ENCODE measurements at places on chromosomes 5 and 9. TPM values are rescaled to one million over a fixed set of nuclear protein-coding genes. Genes with fewer than 3 reads are reported as not detected.

PCDHGA5 gene
- total RNA-seq = 8.2 TPM

PCDHGC3 gene
- 77.7 TPM for total RNA-seq

PRRX2 gene
- total RNA-seq = 15.3 TPM

CDX1 gene
- total RNA-seq = 0.22 TPM

POU5F2 gene
- total RNA-seq = 5.4 TPM

ARID3C gene
- 0.66 TPM for total RNA-seq

- no peak for DNase-seq
Observed at GRCh38 chr5:92444888-92445287, 1061.8 kb upstream of the ARRDC3 start.

- no peak for DNase-seq
Observed at GRCh38 chr5:68873198-68873597, 220.6 kb upstream of the SLC30A5 start.

- DNase-seq = no peak
Observed at GRCh38 chr9:1198085-1198484, 147.9 kb downstream of the DMRT2 start.

DNA sequence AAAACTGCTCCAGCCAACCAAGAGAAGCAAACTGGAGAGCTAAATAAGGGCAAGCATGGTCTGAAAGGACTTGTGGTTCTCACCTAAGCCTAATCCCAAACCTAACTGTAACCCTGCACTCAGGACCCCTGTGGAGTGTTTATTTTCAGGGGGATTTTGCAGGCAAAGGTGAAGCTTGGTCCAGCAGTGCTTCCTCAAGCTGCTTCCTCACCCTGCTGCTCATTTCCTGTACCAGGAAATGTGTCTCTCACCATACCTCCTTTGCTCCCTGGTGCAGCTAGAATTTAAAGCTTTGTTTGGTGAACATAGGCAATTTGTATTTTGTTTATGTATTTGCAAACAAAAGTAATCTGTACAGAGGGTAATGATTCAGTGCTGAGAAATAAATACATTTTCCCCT, 50.2 kb downstream of the CARTPT start:
- DNase-seq = no peak

DNA sequence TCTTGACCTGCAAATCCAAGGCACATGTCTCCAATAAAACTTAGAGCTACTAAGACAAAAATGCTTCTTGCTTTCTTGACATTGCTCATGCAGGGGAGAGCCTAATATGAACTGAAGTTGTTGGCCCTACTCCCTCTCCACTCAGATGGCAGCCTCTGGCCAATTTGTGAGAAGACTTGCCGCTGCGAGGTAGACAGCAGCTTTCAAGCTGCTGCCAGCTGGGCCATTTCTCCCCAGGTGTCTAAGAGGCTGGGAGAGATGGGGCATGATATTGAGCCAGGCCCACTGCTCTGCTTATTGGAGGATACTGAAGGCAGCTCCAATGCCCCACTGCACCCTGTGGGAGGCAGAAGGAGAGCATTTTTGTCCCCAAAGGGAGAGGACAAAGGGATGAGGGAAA, 380.5 kb downstream of the RASEF start:
- DNase-seq = no peak

DNA sequence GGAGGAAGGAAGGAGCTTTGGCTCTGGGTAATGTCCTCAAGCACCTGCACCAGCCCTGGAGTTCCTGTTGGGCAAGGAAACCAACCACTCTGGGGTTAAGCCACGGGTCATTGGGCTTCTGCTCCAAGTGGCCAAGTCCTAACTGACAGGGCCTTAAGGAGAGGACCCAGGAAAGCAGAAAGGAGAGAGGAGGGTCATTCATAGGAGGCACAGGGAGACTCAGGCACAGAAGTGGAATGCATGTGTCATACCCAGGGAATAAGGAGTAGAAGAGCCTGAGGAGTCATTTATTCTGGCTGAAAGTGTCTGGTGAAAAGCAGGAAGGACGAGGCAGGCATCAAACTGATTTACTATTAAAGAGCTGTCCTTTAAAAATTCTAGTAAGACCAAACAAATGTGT, 129.2 kb downstream of the DMRT2 start:
- DNase-seq = no peak

- no peak for DNase-seq
Observed at GRCh38 chr5:155459889-155460500, 446.4 kb downstream of the KIF4B start.

- no peak for DNase-seq
Observed at GRCh38 chr9:20043035-20043434, 254.2 kb upstream of the SLC24A2 start.

DNA sequence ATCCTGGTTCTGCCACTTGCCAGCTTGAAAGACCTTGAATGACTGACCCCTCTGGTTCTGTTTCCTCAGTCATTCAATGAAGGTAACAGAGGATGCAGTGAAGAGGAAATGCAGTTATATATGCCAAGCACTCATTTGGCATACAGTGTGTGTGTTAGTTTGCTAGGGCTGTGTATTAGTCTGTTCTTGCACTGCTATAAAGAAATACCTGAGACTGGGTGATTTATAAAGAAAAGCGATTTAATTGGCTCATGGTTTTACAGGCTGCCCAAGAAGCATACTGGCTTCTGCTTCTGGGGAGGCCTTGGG, 8.6 kb upstream of the WHRN start:
- no peak for DNase-seq

DNA sequence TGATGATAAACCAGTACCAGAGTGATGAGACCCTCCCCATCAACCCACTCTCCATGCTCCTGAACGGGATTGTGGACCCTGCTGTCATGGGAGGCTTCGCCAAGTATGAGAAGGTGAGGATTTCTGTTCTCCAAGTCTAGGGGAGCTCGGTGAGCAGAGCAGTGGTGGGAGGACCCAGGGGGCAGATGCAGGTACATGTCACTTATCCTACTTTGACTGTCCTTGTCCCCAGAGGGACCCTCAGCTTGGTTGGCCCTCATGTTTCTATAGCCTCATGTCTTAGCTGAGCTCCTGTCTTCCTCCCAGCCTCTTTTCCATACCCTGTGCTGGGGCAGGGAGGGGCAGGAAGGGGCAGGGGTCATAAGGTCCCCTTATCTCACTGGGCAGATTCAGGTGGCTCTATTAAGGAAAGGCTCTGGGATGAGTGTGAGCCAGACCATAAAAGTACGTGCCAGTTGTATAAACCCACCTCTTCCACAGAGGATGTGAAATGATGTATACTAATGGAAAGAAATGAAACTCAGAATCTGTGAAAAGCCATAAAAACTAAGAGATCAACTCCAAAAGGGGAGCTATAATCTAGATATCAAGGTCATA, 38.0 kb upstream of the FOXI1 start:
- DNase-seq = no peak

GRCh38 chr9:86885232-86885631, 62.1 kb downstream of the GAS1 start:
- DNase-seq = no peak

DNA sequence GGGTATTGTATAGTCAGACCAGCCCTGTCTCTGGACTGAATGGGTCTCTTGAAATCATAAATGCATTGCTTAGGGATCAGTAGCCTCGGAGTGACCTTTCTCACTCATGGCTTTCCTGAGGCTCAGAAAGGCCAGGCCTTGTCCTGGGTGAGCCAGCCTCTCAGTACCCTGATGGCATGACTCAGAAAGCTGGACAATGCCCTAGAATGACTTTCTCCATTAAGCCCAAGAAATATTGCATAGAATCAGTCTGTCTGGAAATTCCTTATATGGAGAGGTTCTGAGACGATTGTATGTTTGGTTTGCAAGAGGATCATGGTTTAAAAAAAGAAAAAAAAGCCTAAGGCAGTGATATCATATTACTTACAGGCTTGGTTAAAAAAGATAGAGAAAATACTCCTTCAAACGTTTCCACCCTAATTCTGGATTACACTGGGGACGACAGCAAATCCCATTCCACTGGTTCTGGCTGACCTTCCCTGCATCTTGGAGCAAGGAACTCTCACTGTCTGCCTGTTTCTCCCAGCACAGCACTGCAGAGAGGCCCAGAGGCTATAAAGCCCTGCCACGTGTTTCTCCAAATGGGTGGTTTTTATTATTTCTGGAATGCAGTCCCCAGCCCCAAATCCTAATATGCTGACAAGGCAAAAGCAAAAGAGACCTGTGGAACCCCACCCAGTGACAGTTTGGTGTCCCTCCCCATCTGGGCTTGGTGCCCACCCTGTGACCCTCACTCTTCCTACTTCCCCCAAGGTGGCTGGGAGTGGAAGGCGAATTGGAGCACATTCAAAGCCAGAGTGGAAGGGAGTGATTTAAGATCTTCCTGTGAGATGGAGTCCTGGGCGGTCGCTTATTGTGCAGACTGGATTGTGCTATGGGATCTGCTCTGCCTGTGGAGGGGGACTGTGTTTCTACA, 34.4 kb downstream of the MAP1B start:
- no peak for DNase-seq
